ENCODE measurements at places on chromosomes 3 and 15. TPM values are rescaled to one million over a fixed set of nuclear protein-coding genes. Genes with fewer than 3 reads are reported as not detected.

MYO5C gene
- 34.0 TPM for total RNA-seq

ROBO2 gene
- total RNA-seq: not detected

CCR8 gene
- total RNA-seq: not detected

DNA sequence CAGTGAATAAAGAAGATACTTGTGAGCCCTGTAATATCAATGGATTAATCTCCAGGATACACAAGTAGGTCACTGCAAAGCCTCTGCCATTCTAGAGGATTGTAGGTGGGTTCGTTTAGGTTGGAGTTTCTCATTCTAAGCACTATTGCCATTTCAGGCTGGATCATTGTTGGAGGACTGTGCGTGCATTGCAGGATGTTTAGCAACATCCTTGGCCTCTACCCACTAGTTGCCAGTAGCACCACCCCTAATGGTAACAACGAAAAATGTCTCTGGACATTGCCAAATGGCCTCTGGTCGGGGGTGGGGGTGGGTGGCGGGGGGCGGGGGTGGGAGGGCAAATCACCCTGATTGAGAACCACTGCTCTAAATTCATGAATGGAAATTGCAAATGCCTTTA lies 4.9 kb upstream of the IFT57 start:
- no peak overlapping the region for H3K4me3 ChIP-seq
- no peak overlapping the region for H3K27ac ChIP-seq
- H3K4me1 ChIP-seq: peaks cover 11% of the 10 kb centered on the region
- no peaks in the 10 kb centered on the region for H3K27me3 ChIP-seq
- H3K36me3 ChIP-seq: no peaks in the 10 kb centered on the region

DNA sequence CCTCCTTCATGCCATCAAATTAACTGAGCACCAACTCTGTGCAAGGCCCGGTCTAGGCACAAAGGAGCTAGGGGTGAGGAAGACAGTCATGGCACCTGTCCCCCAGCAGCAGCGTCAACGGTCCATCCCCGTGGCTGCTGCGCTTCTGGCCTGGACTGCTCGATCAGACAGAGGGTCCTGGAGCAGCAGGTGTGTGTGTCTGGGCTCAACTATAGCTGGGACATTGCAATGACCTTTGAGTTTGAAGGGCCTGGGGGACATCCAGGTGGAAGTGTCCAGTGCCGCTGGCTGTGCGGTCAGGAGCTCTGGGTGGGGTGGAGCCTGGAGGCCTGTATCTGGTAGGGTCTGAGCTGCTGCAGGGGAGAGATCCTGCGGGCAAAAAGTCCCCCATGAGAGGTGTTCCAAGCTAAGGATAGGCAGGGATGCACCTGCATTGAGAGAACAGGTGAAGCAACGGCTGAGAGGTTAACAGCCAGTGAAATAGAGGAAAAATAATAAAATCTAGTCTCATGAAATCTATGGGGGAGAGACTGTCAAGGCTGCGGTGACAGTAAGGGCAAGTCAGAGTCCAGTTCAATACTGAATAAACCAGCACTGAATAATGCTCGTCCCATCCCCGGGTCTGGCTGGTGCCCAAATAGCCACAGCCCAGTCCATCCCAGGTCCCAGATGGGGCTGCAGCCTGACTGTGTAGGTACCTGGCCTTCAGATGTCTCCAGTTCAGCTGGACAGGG lies 25.4 kb upstream of the SLC41A3 start:
- H3K27ac ChIP-seq: no peak overlapping the region
- H3K36me3 ChIP-seq: no peaks in the 10 kb centered on the region
- H3K4me1 ChIP-seq: no peaks in the 10 kb centered on the region
- DNase-seq: no peak

- no peak overlapping the region for H3K4me3 ChIP-seq
- no peaks in the 10 kb centered on the region for H3K36me3 ChIP-seq
- DNase-seq: no peak
- H3K4me1 ChIP-seq: no peaks in the 10 kb centered on the region
- no peaks in the 10 kb centered on the region for H3K27me3 ChIP-seq
- no peak overlapping the region for H3K27ac ChIP-seq
Measured at GRCh38 chr15:63172851-63173451, 15.7 kb upstream of the RPS27L start.

Data from HCT116 (cell line).